ENCODE measurements at places on chromosomes 12 and 14. TPM values are rescaled to one million over a fixed set of nuclear protein-coding genes. Genes with fewer than 3 reads are reported as not detected.

- no peak for DNase-seq
These were observed 66.0 kb downstream of the ANO4 start for GRCh38 chr12:100860611-100861010.

DNA sequence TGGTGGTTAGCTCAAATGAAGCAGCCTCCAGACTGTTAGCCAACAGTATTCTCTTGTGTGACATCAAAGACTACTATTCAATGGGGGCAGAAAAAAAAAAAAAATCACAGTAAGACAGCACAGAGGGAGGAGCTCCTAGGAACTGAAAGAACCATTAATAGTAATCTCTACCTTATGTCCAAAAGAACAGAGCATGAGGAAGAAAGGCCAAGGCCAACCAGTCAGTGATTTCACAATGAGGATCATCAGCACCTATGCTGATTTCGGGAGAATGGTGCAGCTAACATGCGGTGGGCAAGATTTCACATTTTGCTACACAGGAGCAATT, 66.3 kb upstream of the SOX5 start:
- DNase-seq = no peak

DNA sequence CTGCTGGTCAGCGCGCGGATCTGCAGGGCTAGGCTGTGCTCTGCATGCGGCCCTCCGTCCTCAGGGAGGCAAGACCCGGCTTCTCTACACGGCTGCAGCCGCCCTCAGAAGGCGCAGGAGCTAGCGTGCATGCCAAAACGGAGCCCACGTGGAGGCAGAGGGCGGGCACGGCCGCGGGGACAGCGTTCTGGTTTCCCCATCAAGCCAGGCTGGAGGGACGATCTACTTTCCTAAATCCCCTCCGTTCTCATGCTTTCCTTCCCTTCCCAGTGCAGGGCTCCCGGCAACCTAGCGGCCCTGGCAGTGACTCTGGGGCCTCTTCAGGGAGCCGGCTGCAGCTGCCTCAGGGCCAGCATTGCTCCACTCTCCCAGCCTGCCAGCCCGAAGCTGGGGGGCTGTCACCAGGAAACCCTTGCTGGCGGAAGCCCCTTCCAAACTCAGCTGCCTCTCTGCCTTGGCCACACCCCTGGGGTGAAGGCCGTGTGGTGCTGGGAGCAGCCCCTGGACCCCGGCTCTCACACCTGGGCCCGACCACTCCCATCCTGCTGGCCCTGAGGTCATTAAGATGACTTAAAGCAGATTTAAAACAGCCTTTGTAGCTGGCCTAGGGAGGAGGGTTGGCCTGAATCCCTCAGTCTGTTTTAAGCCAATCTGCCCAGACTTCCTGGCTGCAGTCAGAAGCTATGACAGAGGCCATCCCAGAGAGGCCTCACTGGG, 9.2 kb upstream of the GOLGA3 start:
- no peak for DNase-seq

GRCh38 chr14:24253936-24254335, 9.0 kb downstream of the TGM1 start:
- DNase-seq = no peak

GRCh38 chr14:99350751-99351150, 78.8 kb upstream of the BCL11B start:
- DNase-seq = no peak

The TCTN2 gene
- total RNA-seq = 8.2 TPM

The E2F7 gene
- 19.9 TPM for total RNA-seq

DNA sequence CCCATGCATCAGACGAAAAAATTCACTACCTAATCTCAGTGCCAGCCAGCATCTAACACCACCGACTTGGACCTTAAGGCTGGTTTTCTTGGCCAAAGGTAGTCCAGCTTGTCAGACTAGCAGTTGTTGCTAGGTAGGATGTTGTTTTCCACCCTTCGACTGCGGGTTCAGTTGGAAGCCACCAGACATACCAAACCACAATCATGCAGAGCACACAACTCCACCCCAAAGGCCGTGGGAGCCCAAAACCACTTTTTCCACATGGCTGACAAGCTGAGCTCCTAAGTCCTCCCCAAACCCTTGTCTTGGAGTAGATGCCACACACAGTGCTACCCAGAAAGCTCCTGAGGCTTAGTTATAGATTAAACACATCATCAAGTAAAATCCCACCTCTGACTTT, 46.8 kb downstream of the LRIG3 start:
- DNase-seq = peak; percentile 80

GRCh38 chr12:63792338-63792737, 12.6 kb downstream of the RXYLT1 start:
- no peak for DNase-seq

GRCh38 chr14:104009297-104009696, 67.0 kb upstream of the RD3L start:
- no peak for DNase-seq

The NAB2 gene
- total RNA-seq = 47.5 TPM

- DNase-seq = no peak
These were observed 644.9 kb upstream of the FOXG1 start for GRCh38 chr14:28121512-28122297.

GRCh38 chr14:55722054-55722453, 142.0 kb downstream of the KTN1 start:
- DNase-seq = no peak

DNA sequence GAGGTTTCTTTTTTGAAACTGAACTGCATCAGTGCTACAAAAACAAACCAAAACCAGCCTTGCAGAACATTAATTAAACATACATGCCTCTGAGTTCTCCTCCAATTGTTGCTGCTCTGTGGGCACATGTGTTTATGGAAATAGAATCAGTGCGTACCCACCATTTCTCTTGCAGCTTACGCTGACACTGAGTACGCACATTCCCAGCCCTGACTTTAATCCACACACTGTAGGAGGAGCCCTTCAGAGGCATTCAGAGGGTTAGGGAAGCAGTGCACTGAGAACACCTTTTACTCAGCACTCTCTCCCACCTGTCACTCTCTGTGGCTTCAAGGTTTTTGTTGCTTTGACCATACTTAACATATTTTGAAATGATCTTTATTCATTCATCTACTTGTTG, 250.5 kb upstream of the PWP1 start:
- no peak for DNase-seq

The DYRK2 gene
- 31.3 TPM for total RNA-seq

- DNase-seq = no peak
These were observed 7.6 kb upstream of the PRPF40B start for GRCh38 chr12:49615725-49616124.

GRCh38 chr12:68119724-68120211, 39.8 kb downstream of the IFNG start:
- DNase-seq = peak; percentile 9

DNA sequence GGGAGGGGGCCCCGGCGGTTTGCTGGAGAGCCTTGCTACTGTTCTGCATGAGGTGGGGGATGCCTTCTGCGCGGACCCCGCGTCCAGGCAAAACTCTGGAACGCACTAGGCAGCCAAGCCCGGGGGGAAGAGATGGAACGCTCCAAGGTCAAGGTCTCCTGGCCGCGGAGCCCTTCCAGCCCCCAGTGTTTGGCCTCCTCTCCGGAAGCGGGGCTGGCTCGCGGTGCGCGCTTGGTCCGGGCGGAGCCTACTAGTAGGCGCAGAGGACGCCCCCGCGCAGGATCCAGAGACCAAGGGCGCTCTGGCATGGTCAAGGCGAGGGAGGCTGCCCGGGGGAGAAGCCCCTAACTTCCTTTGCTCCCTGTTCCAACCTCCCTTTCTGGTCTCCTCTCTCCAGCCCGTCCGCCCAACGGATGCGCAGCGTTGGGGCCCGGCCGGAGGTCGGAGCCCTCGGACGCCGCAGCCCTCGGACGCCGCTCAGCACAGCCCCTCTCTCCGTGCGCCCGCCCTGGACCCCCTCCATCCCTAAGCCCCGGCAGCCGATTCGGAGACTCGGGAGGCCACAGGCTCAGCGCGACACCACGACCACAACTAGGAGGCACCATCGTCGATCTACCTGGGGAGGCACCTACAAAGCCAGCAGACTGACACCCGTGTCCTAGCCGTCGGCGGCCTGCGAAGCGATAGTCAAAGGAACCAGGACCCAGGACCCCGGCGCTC, 669 bp upstream of the KCNK13 start:
- DNase-seq = peak; percentile 51

The MYL2 gene
- not detected for total RNA-seq

GRCh38 chr14:104393199-104393897, 186.2 kb upstream of the C14orf180 start:
- no peak for DNase-seq

- no peak for DNase-seq
These were observed 447.2 kb downstream of the SOX5 start for GRCh38 chr12:23502259-23502658.

The DBX2 gene
- total RNA-seq = not detected

DNA sequence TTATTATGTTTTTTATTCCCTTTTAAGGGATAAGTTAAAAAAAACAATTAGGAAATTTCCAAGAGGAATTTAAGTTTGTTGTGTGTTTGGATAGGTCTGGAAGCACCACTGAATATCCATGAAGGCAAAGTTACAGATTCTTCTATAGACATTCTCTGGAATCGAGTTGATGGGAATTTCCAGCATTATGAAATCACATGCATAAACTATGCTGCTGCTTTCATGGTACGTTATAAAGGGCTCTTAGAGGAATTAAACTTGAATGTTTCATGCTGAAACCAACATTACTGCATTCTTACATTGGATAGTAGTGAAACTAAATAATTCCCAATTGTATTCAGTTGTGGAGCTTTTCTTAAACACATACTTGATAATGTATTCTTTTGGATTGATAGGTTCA, 21.5 kb upstream of the PTPRQ start:
- DNase-seq = no peak

The ATXN3 gene
- total RNA-seq = 40.4 TPM

The GLIPR1L2 gene
- total RNA-seq = 1.8 TPM

GRCh38 chr14:93725002-93725582, 63.2 kb downstream of the PRIMA1 start:
- no peak for DNase-seq

The NEUROD4 gene
- not detected for total RNA-seq

DNA sequence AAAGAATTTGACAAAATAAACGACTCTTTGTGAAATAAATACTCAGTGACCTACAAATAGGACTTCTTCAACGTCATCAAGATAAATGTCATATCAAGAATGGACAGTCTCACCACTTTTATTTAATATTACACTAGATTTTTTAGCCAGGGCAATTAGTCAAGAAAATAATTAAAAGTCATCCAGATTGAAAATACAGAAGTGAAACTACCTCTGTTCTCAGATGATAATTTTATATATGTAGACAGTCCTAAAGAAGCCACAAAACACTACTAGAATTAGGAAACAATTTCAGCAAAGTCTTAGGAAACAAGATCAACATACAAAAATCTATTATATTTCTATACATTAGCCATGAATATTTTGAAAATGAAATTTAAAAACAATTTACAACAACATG, 689.6 kb upstream of the SEL1L start:
- no peak for DNase-seq

DNA sequence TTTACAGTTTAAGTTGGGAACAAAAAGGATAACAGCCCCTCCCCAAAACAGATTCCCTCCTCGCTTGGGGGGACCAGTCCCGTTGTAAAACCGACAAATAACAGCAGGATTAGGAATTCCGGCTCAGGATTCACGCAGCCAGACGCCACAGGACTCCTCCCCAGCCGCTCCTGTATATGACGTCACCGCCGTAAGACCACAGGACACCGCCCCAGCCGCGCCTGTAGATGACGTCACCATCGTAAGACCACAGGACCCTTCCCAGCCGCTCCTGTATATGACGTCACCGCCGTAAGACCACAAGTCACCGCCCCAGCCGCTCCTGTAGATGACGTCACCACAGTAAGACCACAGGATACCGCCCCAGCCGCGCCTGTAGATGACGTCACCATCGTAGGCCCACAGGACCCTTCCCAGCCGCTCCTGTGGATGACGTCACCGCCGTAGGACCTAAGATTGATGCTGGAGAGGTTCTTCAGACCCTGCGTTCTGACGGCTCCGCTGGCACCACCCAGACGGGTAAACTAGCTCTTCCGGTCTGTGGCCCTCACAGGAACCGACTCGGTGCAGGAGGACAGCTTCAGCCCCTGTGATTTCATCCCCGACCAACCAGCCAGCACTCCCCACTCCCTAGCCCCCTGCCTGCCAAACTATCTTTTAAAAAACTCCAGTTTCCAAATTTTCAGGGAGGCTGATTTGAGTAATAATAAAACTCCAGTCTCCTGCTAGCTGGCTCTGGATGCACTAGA, 43.9 kb upstream of the FBRSL1 start:
- peak; percentile 72 for DNase-seq

GRCh38 chr12:117277875-117278274, 83.6 kb downstream of the NOS1 start:
- no peak for DNase-seq

The KCNC2 gene
- total RNA-seq = not detected

Measured in Daoy (cell line).